Hindlimb muscle (tissue), 1 donor: ENCODE measurements at places on chromosomes 7 and 10.

- DNase-seq, result peak; percentile 64
Observed at GRCh38 chr10:10798102-10798863, 219.4 kb upstream of the CELF2 start.

- DNase-seq, result no peak
Observed at GRCh38 chr10:111944331-111944730, 239.2 kb downstream of the GPAM start.

DNA sequence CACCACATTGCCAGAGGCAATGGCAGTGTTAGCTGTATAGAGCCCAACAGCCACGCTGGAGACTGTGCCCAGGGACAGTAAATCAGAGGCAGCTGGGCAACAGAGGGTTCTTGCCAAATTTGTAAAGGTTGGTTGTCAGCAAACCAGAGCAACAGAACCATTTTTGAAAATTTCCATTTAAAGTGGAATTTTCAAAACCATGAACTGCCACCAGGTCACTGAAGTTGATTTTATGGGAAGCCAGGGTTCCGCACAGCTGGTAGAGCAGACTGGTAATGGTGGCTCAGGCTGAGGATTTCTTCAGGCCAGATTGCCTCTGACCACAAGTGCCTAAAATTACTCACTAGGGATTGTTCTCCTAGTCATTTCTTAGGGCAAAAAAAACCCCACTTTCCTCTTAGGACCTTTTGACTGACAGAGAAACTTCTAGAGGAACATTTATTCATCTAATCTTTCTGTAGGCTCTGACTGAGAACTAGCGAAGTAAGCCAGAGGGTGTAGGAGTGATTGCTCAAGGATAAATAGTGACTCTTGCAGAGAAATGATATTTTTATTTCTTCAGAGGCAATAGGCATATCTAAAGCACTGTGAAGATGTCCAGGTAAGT is 342.4 kb downstream of the BBS9 start:
- no peak for DNase-seq

GRCh38 chr7:67361150-67361549 is 364.5 kb downstream of the TYW1 start:
- DNase-seq, result no peak

- DNase-seq, result no peak
Observed at GRCh38 chr7:126489874-126490273, 762.9 kb downstream of the GRM8 start.
